ENCODE measurements at places on chromosomes 5 and 9.

DNA sequence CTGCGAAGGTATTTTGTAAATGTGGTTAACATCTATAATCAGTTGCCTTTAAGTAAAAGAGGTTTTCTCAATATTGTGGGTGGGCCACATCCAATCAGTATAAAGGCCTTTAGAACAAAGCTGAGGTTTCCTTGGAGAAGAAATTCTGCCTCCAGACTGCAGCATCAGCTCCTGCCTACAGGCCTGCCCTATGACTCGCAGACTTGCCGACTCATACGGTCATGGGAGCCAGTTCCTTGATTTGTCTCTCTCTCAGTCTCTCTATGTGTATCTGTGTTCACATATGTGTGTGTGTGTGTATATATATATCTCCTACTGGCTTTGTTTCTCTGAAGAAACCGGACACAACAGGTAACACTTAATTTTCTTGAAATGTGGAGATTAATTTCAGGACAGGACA, 45.3 kb downstream of the SLC36A1 start:
- DNase-seq: no peak

GRCh38 chr9:33225319-33226147, 14.4 kb upstream of the SPINK4 start:
- peak; percentile 55 for DNase-seq

DNA sequence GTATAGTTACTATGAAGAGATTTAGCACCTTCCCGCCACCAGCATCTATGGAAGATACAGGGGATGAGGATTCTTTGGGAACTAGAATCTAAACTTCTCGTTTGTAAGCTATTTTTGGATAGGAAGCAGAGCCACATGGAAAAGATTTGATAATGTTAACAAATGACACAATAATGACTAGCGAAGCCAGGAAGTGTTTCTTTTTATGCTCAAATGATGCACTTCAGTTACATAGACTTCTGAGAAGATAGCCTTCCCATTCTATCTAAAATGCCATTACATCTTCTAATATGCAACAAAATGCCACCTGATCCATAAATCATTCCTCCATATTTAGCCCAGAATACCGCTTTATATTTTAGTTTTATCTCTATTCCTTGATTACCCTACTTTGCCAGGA, 17.0 kb upstream of the TNC start:
- DNase-seq: no peak

GRCh38 chr5:143721925-143722324, 90.0 kb upstream of the HMHB1 start:
- DNase-seq: no peak

DNA sequence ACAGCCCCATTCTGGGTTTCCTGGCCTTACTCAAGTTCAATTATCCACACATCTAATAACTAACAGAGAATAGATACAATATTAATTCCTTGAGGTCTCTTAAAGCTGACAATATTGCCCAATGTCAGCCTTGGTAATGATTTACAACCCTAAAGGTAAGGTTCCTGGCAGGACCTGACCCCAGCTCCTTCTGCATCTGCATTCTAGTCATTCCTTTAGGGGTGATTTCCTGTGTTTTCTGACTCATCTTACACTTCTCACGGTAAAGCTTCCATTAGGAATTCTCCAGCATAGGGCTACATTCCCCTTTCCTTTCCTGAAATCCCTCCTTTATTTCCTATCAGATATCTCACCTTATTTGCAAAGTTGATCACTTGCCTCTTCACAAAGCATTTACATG, 9.3 kb downstream of the HAVCR1 start:
- peak; percentile 3 for DNase-seq

GRCh38 chr5:54220230-54221040, 89.9 kb downstream of the ARL15 start:
- DNase-seq: no peak

- no peak for DNase-seq
These were observed 278.3 kb upstream of the RFX3 start for GRCh38 chr9:3804103-3804502.

DNA sequence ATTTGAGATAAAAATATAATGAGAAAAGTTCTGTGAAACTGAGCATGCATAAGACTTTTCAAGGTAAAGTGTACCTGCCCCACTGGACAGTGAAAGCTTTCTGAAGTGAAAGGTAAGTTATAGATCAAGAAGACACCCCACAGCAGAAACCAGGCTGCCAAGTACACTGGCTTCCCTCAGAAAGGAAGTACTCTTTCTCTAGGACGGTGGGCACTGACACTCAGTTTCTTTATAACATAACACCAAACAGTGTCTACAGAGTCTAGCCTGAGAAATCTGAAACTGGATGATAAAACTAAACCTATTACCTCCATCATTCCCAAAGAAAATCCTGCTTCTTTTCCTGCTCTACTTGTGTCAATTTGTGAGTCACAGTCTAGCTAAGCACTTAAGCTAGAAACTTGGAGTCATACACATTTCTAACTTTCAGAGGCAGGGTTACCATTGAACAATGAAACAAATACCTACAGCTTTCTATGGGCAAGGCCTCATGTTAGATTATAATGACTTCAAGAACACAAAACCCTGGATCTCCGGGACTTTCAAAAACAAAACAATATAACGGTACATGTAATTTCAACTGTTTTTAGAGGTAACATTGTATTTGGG, 136.7 kb downstream of the CPLANE1 start:
- no peak for DNase-seq

- no peak for DNase-seq
These were observed 3.3 kb downstream of the ACSL6 start for GRCh38 chr5:132008163-132008473.

DNA sequence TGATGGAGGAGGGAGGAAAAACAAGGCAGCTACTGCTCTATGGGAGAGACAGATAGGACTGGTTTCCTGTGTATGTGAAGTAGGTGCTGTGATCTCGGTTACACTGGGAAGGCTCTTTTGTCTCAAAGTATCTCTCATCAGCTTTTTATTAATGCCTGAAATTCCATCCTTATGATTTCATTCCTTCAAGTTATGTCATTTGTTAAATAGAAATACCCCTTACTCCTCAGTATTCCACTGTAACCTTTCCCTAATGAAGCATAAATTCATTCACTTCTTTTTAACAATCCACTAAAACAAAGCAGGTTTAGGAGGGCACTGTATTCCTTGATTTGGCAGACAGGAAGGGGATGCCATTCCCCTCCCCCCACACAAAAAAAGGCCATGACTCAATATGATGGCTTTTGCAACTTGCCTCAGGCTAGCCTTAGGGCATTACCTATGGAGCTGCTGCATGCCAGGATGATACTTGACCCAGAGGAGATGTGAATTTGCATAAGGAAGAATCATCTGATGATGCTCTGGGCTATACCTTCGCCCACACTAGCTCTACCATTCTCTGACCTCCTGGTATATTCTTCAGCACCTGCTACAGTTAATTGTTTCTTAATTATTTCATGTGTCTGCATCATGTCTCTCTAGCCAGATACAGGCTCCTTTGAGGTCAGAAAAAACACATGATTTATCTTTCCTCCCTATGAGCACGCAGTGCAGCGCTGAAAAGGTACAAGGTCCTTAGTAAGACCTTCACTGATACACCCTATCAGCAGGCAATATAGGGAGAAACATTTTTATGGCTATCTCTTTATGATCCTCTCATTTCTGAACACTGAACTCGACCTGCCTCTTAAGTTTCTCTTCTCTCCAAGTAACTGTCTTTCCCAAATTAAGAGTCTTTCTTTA, 26.3 kb downstream of the NR3C1 start:
- no peak for DNase-seq

DNA sequence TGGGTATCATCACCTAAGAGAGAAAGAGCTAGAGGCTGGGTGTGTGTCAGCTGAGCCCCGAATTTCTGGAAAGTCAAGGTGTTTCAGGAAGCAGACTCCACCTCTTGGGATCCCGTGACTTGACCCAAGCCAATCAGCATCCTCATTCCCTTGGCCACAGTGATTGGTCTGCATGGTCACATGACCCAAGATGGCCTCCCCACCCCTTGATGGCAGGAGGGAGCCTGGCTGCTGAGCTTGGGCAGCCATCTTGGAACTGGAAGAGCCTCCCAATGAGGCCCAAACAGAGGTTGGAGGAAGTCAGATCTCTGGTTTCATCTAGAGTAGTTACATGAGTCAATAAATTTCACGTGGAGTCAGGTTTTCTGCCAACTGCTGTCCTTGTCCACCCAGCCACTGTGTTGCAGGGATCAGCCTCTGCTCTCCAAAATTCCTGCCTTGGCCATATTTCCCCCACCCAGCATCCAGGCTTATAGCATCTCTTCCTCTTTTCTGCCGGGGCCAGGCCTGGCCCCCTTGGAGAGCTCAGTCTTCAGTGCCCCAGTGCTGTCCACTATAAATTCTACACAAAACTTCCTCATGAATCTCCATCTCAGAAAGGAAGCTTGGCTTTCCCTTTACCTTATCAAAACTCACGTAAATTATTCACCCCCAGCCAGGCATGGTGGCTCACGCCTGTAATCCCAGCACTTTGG, 17.2 kb upstream of the SUSD3 start:
- no peak for DNase-seq

DNA sequence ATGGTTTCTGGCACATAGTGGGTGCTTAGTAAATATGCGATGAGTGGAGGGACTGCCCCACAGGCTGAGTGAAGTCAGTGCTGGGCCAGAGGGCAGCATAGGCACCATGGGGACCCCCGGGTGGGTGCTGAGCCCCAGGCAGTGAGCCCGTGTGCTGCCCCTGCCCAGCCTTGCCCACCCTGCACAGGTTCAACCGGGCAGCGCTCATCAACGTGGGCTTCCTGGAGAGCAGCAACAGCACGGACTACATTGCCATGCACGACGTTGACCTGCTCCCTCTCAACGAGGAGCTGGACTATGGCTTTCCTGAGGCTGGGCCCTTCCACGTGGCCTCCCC, 7.2 kb downstream of the B4GALT7 start:
- no peak for DNase-seq

DNA sequence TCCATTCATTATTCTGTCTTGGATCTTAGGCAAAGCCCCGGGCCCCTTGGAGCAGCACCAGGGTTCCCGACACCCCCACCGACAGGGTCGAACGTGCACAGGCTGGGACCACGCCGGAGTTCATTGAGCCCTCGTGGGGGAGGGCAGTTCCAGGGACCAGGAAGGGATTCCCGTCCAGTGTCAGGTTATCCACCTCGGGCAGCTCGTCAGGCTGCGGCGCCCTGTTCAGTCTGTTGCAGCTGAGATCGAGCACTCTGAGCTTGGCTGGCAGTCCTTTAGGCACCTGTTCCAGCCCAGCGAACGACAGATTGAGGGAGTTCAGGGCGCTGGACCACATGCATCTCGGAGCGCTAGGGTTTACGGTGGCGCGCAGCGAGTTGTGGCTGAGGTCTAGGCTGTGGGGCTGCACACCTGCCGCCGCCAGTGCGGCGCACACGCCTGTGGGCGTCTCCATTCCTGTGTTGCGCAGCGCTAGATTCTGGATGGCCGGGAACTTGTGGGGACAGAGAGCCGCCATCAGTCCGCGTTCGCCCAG, 1.1 kb downstream of the CD14 start:
- DNase-seq: no peak

GRCh38 chr5:2914022-2914661, 162.7 kb upstream of the IRX2 start:
- DNase-seq: no peak

DNA sequence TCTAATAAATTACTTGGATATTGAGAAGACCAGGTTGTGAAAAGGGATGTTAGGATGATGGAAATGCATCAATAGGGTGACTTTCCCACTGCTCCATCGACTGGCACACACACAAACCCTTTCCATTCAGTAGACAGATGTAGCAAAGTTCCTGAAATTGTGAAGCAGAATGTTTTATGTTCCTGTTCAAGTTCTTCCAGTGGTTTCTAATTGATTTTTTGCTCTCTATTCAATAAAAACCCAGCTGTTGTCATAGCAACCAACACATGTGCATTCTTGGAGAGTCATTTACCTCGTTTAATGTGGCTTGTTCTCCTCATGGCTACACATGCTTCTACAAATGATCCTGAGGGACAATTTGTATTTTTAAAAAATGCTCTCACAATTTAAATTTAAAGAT, 244.6 kb downstream of the RAB3C start:
- DNase-seq: no peak

GRCh38 chr5:55188656-55189540, 15.9 kb upstream of the CDC20B start:
- DNase-seq: no peak

DNA sequence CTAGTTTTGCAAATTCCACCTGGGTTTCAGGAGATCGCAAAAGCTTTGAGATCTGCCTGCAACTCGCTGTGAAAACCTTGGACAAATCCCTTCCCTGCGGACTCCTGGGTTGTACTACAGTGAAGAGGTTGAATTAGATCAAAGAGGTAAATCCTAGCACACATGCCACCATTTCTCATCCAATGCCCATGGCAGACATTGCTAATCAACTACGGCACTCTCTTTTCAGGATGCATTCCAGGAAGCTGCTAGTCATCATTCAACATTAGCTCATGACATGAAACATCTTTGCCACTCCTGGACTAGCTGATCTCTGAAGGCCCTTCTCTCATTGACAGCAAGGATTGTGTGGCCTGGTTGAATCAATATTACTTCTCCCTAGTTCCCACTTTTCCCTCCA, 46.1 kb downstream of the PCDH1 start:
- DNase-seq: no peak

All from AG09309 (cell line).